Stimulated activated CD8-positive, alpha-beta memory T cell treated with anti-CD3 and anti-CD28 coated beads, Interleukin-4, amount 100 ng/mL, for 48 hours (primary cell): ENCODE measurements at places on chromosomes 3 and 15.

DNA sequence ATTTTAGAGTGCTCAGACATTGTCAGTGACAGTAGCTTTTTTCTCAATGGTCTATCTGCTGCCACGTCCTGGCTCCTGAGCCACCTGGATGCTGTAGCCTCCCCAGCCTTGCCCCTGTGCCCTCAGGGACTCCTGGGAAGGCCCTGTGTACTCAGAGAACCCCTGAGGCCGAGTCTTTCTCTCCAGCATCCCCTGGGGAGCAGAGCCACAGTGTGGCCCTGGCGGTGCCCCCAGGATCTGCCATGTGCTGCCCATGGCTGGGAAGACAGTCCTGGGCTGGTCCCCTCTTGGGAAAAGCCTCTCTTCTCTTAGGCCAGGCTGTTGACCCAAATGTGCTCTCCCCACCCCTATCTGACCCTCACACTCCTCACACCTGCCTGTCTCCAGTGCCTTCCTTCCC, 5.0 kb downstream of the MYD88 start:
- DNase-seq: peak; percentile 17

DNA sequence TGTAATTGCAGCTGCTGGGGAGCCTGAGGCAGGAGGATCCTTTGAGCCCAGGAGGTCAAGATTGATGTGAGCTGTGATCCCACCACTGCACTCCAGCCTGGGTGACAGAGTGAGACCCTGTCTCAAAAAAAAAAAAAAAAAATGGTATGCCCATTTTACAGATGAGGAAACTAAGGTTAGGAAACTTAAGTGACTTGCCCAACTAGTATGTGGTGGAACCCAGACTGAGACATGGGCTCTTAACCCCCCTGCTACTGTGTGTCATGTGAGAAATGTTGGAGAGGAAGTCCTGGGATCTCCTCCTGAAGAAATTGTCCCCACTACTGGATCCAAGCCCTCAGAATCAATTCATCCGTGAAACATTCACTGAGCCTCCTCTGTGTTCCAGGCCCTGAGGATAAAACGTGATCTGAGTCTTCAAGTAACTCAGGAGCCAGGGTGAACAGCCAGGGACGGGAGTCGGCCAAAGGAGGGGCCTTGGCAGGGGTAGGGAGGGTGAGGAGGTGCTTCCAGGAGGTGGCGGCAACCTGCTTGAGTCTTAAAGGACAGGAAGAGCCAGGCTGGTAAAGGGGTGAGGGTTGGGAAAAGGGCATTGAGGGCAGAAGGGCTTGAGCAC, 19.6 kb upstream of the RNU6-1 start:
- DNase-seq: no peak

DNA sequence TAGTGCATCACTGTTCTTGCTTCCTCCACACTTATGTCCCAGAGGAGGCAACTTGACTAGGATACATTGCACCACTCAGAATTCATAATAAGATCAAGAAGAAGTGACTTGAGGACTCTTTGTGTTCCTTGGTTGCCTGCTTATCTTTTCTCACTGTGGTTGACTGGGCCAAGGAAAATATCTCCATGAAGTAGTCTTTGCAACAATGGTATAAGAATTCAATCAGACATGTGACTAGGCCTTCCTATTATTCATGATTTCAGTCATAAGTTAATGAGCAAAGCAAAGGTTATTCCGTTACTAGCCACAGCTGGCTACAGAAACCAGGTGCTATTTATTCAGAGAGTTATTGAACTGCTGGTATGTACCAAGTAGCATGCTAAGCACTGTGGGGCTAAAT, 359.3 kb downstream of the RORA start:
- DNase-seq: no peak

DNA sequence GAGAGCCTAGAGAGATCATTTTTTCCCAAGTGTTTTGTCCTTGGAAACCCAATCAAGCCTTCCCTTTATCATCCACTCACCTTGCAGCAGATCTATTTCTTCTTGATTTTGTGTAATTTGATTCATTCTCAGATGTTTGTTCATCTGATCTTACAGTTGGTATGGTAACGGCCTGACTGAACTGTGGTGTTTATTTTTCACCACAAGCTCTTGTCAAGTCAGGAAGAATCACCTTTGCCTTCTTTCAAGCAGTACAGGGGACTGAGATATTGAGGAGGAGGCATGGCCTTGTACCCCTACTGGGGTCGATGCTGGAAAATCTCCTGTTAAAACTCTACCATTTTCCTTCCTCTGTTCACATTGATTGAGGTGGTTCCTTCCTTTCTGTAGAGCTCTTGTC, 361.4 kb upstream of the CFAP20DC start:
- no peak for DNase-seq

GRCh38 chr3:33855884-33856546, 57.6 kb downstream of the PDCD6IP start:
- DNase-seq: no peak

- DNase-seq: no peak
These were observed 14.8 kb downstream of the GTPBP8 start for GRCh38 chr3:113005611-113006010.

- DNase-seq: no peak
These were observed 12.1 kb upstream of the SIAH2 start for GRCh38 chr3:150775001-150775599.

DNA sequence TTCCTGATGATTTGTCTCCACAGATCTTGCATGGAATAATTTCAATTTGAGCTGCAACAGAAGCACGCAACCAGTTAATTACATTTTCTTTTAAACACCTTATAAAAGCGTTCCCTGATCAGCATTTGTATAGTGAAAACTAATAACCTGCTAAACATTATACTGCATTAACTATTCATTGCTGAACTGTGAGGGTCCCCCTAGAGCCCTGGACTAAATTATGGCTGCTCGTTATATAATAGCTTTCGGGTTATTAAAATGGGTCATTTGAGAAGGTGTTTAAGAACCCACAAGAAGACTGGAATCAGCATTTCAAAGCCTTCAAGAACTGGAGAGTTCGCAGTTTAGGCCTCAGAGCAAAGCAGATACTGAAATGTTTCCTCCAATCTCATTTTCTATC, 52.9 kb upstream of the ICE2 start:
- DNase-seq: no peak

- no peak for DNase-seq
These were observed 46.3 kb downstream of the SPTSSB start for GRCh38 chr3:161325059-161325458.

GRCh38 chr15:25678500-25678855, 184.6 kb downstream of the ATP10A start:
- no peak for DNase-seq

DNA sequence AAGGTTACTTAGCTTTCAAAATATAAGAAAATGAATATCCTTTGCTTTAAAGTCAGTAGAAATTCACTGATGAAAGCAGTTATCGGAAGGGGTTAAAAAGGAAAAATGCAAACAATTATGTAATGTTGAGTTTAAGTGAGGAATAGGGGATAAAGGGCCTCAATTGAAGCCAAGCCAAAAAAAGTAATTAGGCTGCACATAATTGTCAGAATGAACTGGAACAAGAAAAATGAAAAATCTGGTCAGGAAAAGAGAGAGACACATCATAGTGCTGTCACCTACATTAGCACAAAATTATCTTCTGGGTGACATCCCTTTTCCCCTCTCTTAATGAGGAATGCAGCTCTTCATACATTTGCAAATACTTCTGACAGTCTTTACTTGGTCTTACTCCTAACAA, 48.8 kb upstream of the PIK3R4 start:
- DNase-seq: no peak

- DNase-seq: no peak
These were observed 49.7 kb upstream of the UTS2B start for GRCh38 chr3:191380001-191380400.

DNA sequence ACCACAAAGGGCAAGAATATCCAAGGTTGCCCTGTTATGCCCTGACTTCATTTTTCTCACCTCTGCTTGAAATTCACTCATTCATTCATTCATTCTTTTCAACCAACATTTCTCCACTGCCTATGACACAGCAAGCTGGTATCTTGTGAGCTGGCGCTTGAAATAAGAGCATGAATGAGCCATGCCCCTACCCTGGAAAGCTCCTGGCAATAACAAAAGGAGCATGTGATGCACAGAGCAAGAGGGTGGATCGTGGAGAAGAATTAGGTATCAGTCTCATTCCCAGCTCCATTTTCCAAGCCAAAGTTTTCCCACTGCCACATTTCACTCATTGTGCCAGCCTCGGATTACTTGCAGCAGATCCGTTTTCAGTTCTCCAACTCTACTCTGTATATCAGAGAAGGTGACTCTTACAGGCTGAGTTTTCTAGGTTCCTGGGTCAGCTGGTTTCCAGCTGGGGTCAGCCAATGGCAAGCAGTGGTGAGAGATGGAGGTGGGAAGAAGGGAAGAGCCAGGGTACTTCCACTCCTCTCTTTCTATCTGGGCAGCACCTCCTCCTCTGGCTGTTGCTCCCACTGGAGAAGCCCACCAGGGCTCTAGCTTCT, 144.8 kb downstream of the SUCLG2 start:
- DNase-seq: no peak

- DNase-seq: no peak
These were observed 25.1 kb downstream of the TNIK start for GRCh38 chr3:171435143-171435542.

DNA sequence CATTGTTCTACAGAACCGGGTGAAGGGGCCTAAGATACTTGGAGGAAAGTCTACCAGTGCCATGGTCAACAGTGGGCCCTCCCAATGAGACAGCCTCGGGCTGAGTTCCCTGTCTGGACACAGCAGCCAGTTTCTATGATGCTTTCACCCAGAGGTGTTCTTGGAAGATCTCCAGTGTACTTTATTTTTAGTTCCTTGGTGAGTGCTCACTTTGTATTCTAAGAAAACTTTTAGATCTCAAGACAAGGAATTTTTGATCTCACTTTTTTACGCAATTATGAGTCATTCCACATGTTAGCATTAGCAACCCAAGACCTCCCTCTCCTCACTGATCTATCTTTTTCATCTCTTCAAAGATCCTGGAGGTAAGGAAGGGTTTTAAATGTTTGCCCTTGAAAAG, 287.7 kb downstream of the RORA start:
- DNase-seq: no peak

DNA sequence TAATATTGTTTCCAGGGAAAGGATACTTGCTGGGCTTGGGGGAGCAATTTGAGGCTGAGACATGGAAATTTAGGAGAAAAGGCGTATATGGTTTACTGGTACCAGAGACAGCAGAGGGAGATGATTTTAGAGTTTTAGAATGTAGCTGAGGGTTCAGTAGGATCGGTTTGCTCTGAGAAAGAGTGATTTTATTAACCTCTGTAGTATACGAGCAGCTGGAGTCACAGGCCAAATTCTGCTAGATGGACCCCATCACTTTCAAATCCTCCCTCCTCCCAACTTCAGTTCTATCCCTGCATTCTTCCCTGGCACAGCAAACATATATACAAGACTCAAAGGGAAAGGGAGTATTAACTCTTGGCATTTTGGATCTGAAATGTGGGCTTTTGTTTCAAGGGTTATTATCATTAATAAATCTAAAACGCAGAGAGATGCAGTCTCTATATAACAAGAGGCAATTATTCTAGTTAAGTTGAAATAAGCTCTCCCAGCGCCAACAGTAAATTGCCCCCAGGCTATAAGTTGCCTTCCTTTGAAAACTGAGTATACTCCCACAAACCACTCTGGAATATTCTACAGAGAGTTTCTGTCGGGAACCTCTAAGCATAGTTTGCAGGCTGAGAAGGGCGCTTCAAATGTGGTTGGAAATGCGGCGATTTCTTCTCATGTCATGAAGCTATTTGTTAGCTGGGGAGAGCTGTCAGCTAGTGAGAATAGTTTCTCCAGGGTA, 5.4 kb downstream of the CRABP1 start:
- no peak for DNase-seq

- no peak for DNase-seq
These were observed 24.3 kb downstream of the CSPG5 start for GRCh38 chr3:47554335-47554734.

DNA sequence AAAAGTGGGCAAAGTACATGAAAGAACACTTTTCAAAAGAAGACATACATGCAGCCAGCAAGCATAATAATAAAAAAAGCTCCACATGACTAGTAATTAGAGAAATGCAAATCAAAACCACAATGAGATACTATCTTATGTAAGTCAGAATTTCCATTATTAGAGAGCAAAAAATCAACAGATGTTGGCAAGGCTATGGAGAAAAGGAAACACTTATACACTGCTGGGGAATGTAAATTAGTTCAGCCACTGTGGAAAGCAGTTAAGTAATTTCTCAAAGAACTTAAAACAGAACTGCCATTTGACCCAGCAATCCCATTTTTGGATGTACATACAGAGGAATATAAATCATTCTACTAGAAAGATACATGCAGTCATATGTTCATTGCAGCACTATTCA, 360.7 kb downstream of the NSUN3 start:
- no peak for DNase-seq

GRCh38 chr3:169337500-169338078, 325.9 kb downstream of the MECOM start:
- no peak for DNase-seq

DNA sequence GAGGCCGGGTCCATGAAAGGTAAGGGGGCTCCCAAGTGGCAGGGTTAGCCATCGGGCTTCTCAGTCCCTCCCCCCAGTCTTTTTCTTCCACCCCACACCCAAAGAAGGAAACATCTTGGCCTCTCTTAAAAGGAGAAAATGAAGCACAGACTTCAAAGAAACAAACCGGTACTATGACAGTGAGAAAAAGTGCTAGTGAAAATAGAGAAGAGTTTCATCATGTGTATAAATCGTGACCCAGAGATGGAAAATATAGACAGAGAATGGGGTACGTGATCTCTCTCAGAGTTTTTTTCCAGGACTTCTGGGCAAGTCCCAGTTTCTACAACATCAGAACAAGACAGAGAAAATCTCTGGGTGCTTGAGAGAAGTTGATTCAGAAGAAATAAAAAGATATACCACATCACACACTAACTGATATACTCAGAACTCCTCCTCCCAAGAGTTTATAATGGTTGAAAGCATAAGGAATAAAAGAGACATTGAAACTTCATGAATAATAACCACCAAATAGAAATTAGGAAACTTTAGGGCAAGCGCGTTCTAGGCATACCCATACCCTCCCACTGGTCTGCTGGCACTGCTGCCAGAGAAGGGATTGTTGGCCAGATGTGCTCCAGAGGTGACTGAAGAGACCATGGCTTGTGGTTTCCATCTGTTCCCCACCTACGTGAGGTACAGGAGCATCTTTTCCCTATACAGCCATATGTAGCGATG, 318.9 kb upstream of the CHRM5 start:
- no peak for DNase-seq

- no peak for DNase-seq
These were observed 105.7 kb downstream of the ZNF385D start for GRCh38 chr3:21645121-21645897.

DNA sequence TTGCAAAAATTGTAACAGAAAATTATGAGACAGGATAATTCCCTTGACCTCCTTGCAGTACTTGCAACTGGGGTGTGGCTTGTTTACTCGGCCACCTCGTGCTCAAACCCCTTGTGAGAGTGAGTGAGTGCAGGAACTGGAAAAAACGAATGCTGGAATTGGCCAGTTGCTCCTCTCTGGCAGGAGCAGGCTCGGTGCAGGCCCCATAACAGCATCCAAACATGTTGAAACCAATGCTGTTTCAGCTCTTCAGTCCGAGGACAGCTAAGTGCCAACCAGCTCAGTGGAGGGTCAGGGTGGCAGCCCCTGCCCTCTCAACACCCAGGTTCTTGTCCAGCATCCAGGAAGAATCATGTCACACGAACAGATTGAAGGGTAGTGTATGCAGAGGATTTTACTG, 36.9 kb downstream of the METTL6 start:
- no peak for DNase-seq

- no peak for DNase-seq
These were observed 72.5 kb downstream of the SPRED1 start for GRCh38 chr15:38324939-38325647.
